ENCODE measurements at places on chromosomes 13 and 19. TPM values are rescaled to one million over a fixed set of nuclear protein-coding genes. Genes with fewer than 3 reads are reported as not detected.

ZNF850 gene
- total RNA-seq = 1.3 TPM

PGLYRP1 gene
- not detected for total RNA-seq

KBTBD7 gene
- total RNA-seq = 7.8 TPM

ZNF441 gene
- 10.8 TPM for total RNA-seq

KIR3DL2 gene
- total RNA-seq = not detected

MAST3 gene
- 3.2 TPM for total RNA-seq

ZNF878 gene
- 0.32 TPM for total RNA-seq

CLEC4M gene
- total RNA-seq = not detected

KIR2DL4 gene
- not detected for total RNA-seq

CEACAM19 gene
- total RNA-seq = 1.3 TPM

LRG1 gene
- total RNA-seq = not detected

C19orf81 gene
- not detected for total RNA-seq

LAIR1 gene
- not detected for total RNA-seq

PCDH17 gene
- 1.3 TPM for total RNA-seq

PLIN3 gene
- total RNA-seq = 355 TPM

KLK2 gene
- total RNA-seq = not detected

ZNF546 gene
- total RNA-seq = 3.0 TPM

ZNF728 gene
- 0.49 TPM for total RNA-seq

ZNF431 gene
- total RNA-seq = 4.4 TPM

DIAPH3 gene
- total RNA-seq = 8.4 TPM

ZNF491 gene
- total RNA-seq = 4.7 TPM

NLRP11 gene
- total RNA-seq = under 0.01 TPM

CGB5 gene
- 0.16 TPM for total RNA-seq

CCDC70 gene
- not detected for total RNA-seq

MEDAG gene
- total RNA-seq = 1.8 TPM

R3HDM4 gene
- total RNA-seq = 34.6 TPM

SPRED3 gene
- 1.5 TPM for total RNA-seq

ZNF675 gene
- 6.2 TPM for total RNA-seq

CYP4F8 gene
- not detected for total RNA-seq

FUT1 gene
- total RNA-seq = not detected

GRIN2D gene
- total RNA-seq = 0.65 TPM

JSRP1 gene
- not detected for total RNA-seq

FCAR gene
- not detected for total RNA-seq

LILRA6 gene
- total RNA-seq = not detected

ZNF417 gene
- total RNA-seq = 21.9 TPM

CNN1 gene
- total RNA-seq = 8.4 TPM

TRIP10 gene
- total RNA-seq = 41.7 TPM

ADGRE3 gene
- total RNA-seq = not detected

PSG11 gene
- not detected for total RNA-seq

ZNF69 gene
- total RNA-seq = 8.3 TPM

TJP3 gene
- not detected for total RNA-seq

ZNF414 gene
- total RNA-seq = 7.7 TPM

FCER2 gene
- not detected for total RNA-seq

ZNF418 gene
- 6.3 TPM for total RNA-seq

SYNGR4 gene
- total RNA-seq = not detected

IZUMO2 gene
- total RNA-seq = not detected

ATP8B3 gene
- 1.8 TPM for total RNA-seq

ZNF181 gene
- total RNA-seq = 20.8 TPM

PSG6 gene
- not detected for total RNA-seq

QPCTL gene
- 23.0 TPM for total RNA-seq

PDE4C gene
- total RNA-seq = 0.16 TPM

KLF12 gene
- 14.2 TPM for total RNA-seq

KIRREL2 gene
- not detected for total RNA-seq

PLIN5 gene
- not detected for total RNA-seq

PROZ gene
- not detected for total RNA-seq

Data from hair follicle dermal papilla cell (primary cell).